NCI-H526 treated with DMSO at 0.1 percent for 48 hours (cell line): ENCODE measurements at places on chromosomes 2 and 18.
A peak's percentile ranks its signal among the peaks of the same experiment; 100 is the strongest.

- no peak for DNase-seq
These were observed 850 bp downstream of the CATIP start for GRCh38 chr2:218357236-218358177.

DNA sequence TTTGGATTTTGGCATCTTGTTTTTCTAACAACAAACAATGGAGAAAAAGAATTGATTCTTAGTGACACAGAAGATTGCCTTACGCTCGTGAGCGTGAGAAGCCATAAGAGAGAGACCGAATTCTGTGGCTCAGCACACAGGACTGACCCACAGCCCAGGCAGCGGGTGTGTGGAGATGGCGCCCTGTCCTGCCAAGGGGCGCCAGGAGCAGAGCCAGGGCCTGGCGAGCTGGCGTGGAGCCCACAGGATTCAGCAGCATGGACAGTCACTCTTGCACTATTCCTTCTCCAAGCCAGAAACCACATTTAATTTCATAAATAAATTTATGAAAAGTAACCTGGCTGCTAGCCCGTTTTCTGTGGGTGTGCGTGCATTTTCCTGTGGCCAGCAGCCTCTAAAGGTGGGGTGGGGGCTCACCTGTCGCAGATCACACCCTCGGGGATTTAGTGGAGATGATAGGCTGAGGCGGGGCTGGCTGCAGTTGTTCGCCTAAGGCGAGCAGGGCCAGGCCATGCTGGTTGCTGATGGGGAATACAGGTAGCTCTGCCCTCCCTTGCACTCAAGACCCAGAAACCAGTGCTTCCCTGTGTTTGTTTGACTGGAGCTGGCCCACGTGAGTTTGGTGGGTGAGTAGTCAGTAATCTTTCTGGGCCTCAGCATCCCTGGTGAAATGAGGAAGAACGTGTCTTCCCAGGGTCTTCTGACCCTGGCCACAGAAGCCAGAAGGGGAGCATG lies 46.2 kb downstream of the FAM168B start:
- DNase-seq: no peak

GRCh38 chr18:22767653-22768052 lies 165.5 kb upstream of the RBBP8 start:
- DNase-seq: no peak

- DNase-seq: no peak
These were observed 309.2 kb upstream of the TCF4 start for GRCh38 chr18:55897091-55897689.

GRCh38 chr2:206408323-206409320 lies 34.7 kb upstream of the ADAM23 start:
- DNase-seq: no peak

DNA sequence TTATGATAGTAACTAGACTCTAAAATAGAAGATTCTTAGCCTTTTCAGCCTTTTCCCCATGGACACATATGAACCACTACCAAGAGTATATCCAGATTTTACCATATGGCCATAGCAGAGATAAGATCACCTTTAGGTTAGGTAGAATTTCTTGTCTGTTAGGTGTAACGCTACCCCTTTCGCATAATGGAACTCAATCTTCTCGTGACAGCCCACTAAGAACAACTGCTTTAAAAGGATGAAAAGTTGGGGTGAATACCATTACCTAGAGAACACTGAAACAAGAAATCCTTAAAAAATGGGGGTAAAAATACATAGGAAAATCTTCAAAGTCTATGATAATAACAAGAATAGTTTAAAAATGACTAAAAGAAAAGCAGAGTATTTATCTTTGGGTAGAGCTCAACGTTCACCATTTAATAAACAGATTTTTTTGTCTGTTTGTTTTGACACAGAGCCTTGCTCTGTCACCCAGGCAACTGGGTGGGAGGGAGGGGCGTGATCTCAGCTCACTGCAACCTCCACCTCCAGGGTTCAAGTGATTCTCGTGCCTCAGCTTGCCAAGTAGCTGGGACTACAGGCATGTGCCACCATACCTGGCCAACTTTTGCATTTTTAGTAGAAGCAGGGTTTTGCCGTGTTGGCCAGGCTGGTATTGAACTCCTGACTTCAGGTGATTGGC lies 67.2 kb downstream of the VIL1 start:
- DNase-seq: peak; percentile 5
